ENCODE measurements at places on chromosomes 3 and 15.

DNA sequence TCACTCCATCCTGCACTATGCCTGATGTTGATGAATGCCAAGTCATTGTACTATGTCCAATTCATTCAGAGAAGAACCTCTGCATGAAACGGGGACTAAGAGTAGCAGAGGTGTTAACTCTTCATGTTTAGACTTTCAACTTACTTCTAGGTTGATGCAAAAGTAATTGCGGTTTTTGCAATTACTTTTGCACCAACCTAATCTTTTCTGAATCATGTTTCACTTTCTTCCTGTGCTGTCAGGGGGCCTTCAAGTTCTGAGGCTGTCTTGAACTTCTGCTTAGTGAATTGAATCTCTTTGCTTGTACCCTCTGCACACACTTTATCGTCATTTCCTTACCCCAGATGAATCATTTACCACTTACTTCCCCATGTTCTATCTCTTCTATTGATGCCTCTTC lies 636.2 kb downstream of the NAALADL2 start:
- DNase-seq, result no peak

DNA sequence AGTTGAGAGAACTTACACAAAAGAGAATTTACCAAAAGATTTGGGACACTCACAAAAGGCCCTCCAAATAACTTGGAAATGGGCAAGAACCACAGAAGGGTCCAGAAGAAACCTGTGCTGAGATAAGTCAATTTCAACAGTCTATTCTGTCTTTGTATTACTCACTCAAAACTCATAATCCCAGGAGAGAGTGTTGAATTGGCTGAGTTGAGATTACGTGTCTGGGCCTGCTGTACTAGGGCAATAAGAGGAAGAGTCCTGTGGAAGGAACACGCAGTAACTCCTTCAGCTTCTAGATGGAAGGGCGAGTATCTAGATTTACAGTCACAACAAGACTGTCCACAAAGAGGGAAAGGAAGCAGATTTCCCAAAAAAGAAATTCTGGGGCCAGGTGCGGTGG lies 42.5 kb upstream of the DYNC1LI1 start:
- no peak for DNase-seq

DNA sequence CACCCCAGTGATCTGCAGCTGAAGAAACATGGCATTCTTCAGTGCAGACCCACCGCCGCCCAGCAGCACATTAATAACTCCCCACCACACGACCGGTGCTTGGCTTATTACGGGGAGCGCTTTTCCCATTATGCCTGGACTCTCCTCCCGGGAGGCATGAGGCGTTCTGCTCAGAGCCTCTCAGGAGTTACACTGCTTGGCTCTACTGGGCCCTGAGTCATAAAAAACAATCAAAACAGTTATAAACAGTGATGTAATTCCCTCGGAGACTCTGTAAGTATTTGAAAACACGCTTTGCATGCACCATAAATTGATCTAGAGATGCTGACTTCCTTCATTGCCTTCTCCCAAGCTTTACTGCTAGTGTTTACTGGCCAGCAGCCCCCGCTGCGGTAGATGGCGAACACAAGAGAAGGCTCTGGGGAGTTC lies 77.1 kb upstream of the SNRPA1 start:
- no peak for DNase-seq

GRCh38 chr3:37347941-37348340 lies 173.6 kb upstream of the LRRFIP2 start:
- DNase-seq, result no peak

GRCh38 chr3:169242708-169243513 lies 420.6 kb downstream of the MECOM start:
- no peak for DNase-seq

GRCh38 chr15:63475707-63476106 lies 28.7 kb upstream of the USP3 start:
- DNase-seq, result no peak

- DNase-seq, result no peak
These were observed 29.5 kb downstream of the C2CD4B start for GRCh38 chr15:62135532-62136134.

Measured in activated CD4-positive, alpha-beta T cell treated with anti-CD3 and anti-CD28 coated beads for 1 hour (primary cell).